Stimulated activated CD8-positive, alpha-beta memory T cell treated with anti-CD3 and anti-CD28 coated beads, Interleukin-4, amount 100 ng/mL, for 24 hours (primary cell): ENCODE measurements at places on chromosomes 5 and 9.

DNA sequence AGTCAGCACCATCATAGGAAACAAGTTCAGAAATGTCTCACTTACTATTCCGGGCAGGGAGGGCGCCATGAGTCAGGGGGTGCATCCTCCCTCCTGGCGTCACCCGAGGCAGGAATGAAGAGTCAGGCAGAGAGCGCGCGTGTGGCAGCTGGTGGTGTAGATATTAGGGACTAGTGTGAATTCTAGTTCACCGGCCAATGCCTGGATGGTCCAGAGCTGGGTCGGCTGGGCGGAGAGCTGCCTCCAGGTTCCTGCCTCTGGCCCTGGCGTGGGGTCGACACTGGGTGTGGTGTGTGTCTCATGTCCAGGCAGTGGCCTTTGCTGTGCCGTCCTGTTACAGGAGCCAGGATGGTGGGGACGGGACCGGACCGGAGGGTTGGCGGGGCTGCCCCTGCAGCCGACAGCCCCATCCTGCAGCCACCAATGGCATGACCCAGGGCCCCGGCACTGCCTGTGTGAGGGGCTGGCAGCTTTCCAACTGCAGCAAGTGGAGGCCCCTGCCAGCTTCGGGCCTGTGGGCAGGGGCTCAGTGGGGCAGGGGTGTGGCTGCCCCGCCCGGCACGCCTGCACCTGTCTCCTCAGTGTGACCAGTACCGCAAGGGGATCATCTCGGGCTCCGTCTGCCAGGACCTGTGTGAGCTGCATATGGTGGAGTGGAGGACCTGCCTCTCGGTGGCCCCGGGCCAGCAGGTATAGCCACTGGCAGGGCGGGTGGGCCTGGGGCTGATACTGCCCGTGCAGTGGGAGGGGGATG lies 9.1 kb downstream of the DIPK1B start:
- no peak for DNase-seq

- DNase-seq: no peak
Observed at GRCh38 chr9:673966-674526, 167.5 kb upstream of the DMRT1 start.

GRCh38 chr9:129867136-129868022 lies 32.1 kb downstream of the USP20 start:
- DNase-seq: no peak

DNA sequence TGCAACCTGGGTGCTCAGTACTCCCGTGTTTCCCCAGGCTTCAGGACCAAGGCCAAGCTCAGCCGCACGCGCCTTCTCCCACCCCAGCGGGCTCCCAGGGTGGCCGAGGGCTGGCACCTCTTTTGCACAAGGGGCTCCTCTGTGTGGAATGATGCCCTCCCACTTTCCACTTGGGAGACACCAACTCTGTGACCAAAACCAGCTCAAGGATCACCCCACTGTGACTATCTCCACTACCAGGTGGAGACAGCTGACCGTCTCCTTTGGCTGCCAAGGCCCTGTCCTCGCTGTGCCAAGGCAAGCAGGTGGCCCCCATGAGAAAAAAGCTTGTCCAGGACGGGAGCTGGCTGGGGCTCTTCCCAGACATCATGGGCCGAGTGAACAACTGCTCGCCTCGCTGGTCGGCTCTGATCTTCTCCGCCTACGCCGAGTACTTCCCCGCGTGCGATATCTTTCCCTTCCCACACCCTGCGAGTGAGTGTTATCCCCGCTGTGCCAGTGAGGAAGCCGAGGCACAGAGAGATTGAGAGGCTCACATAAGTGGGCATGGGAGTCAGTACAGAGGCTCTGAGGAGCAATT lies 132.8 kb downstream of the ZNF354C start:
- DNase-seq: no peak

DNA sequence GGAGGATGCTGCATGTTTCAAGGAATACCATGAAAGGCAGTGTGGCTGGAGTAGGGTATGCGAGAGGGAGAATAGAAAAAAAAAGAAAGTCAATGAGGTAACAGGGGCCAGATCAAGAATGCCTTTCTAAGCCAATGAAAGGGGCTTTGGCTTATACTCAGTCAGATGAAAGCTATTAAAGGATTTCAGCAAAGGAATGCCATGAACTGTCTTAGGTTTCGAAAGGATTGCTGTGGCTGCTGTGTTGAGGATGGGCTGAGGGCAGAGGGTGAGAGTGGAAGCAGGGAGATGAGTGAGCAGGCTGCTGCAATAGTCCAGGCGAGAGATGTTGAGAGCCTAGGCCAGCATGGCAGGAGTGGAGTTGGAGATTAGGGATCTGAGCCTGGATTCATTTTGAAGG lies 135.4 kb upstream of the CKMT2 start:
- DNase-seq: no peak

DNA sequence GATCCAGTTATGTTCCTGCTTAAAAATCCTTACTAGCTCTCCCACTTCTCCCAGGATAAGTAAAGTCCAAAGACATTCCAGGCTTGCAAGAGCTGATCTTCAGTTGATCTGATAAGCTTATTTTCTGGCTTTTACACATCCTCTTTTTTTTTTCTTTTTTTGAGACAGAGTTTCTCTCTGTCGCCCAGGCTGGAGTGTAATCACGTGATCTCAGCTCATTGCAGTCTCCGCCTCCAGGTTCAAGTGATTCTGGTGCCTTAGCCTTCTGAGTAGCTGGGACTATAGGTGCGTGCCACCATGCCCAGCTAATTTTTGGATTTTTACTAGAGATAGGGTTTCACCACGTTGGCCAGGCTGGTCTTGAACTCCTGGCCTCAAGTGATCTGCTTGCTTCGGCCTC lies 37.3 kb upstream of the PTPN3 start:
- no peak for DNase-seq

DNA sequence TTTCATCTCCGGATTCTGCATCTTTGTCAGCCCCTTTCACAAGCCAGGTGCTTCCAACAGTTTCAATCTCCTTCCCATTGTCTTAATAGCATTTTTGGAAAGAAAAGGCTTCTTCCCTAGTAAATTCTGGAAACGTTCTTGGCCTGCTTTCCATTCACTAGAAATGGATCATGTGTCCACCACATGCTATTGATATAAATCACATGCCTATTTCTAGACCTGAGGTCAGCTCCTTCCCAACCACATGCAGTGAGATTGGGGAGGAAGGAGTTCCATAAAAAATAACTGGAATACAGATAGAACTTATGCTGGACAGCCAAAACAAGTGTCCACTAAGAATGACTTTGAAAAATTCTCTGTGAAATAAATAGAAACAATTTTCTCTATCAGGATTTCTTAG lies 181.6 kb upstream of the TMEM161B start:
- DNase-seq: no peak

DNA sequence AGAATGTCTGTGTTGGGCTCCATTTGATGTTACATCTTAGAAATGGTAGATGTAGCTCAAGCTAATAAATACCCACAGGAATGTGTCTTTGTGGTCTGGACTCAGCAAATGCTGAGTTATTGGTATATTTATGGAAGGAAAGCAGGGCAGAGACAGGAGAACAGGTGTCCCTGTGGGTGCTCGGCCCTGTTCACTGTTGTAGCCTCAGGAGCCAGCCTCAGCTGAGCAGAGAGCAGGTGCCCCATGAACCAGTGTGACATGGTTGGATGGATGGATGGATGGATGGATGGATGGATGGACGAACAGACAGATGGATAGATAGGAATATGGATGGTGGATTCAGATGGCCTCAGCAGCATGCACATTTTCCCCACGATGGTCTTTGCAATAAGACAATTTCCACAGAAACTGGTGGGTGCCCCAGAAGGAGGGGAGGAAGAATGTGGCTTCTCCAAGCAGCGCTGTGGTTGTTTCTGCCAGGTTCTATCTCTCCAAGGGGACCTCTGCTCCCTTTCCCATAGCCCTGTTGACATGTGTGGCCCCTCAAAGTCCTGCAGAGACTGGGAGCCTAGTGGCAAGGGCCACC lies 8.2 kb upstream of the IRF1 start:
- no peak for DNase-seq

DNA sequence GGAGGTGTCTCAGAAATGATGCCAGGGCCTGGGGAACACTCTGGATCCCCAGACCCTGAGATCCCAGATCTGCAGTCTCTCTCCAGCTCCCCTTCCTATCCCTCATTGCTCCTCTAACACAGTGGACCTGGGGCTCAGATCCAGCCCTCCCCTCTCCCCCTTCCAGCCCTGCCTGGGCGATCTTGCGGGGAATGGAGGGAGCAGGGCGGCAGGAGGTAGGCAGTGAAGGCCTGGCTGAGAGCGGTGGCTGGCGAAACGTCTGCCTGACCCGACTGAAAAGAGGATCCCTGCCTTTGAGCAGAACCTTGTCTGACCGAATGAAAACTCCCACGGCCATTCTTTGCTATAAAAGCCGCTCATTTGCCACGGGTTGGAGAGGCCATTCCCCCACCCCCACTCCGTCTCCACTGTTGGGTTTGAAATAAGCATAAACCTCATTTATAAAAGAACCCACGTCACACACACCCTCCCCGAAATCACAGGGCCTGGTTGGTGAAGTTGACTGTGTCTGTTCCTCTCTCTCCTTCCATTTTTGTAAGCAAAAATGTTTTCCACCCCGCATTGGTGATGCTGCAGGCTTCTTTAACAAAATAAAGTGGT lies 8.8 kb downstream of the MSX2 start:
- no peak for DNase-seq

DNA sequence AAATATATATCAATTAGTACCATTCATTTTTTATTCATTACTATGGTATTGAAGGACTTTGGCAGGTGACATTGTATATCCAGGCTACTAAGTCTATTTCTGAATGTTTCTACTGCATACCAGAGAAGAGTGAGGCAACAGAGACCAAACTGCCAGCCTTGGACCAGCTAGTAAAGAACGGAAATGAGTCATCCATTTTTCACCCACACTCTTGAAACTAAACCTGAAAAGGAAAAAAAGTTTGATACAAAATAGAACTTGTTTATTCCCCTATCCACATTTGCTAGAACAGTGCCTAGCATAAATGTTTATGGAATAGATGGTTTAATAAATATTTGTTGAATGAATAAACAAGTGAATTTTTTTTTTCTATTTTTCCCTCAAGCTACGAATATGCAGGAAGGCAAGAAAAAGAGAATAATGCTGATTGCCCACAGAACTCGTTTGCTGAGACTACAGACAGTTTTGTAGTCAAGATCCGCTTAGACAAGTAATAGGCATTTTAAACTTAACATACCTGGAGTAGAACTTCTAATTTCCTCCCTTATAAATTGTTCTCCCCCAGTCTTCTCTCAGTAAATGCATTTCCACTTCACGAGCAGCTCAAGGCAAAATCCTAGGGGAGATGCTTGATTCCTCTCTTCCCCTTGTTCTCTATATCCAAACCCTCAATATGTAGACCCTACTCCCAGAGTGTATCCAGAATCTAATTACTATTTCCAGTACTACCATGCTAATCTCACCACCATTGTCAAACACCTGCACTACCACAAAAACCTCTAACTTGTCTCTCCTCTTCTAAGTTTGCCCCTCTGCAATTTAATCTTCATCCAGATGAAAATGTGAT lies 146.2 kb upstream of the RASA1 start:
- no peak for DNase-seq

GRCh38 chr9:137763271-137763955 lies 114.2 kb upstream of the CACNA1B start:
- DNase-seq: no peak

- DNase-seq: no peak
Observed at GRCh38 chr5:80048084-80048780, 13.1 kb downstream of the THBS4 start.

DNA sequence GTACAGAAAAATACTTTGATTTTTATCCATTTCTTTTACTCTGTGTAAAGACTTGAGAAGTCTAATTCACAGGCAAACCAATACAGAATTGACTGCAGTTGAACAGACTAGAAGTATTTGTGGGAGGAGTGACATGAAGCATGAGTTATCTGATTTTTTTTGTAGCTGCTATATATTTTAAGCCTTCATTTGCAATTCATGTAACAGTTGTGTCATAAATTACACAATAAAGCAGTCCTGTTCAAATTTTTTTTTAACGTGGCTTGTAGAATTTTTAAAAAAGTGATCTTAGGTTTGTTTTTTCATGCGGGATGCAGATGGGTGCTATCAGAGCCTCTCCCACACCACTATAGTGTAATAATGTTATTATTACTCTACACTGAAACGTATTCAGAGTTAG lies 2.9 kb upstream of the MAML1 start:
- DNase-seq: no peak

DNA sequence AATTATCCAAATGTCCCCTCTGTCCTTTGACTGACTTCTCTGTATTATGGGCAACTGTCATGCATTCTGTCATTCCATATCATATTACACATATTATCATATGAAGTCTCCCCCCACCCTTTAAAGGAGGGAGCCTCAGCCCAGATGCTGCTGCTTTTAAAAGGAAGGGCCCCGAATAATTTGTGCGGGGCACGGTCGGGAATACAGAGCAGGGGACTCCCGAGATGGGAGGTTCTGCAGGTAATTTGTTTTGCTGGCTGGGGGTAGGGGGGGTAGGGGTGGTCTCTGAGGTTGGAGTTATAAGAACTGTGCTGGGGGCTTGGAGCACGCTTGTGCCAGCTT lies 10.1 kb upstream of the LHX2 start:
- DNase-seq: no peak

DNA sequence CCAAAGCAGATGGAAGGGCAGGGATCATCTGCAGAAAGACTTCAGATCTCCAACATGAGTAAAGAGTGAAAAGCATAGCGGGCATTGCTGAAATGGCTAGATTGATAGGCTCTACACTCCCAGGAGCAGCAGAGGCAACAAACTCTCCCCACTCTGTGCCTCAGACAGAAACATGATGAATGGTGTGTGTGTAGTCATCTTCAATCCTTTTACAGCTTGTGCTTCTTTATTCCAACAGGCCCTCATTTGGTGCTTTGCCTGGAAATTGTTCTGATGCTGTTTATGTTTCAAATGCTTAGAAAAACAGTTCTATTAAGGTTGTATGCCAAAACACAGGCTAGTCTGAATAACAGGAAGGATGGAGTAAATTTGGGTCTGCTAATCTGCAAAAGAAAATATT lies 176.2 kb downstream of the DMRTA1 start:
- DNase-seq: no peak

- no peak for DNase-seq
Observed at GRCh38 chr5:21154526-21154925, 1166.5 kb upstream of the CDH18 start.

DNA sequence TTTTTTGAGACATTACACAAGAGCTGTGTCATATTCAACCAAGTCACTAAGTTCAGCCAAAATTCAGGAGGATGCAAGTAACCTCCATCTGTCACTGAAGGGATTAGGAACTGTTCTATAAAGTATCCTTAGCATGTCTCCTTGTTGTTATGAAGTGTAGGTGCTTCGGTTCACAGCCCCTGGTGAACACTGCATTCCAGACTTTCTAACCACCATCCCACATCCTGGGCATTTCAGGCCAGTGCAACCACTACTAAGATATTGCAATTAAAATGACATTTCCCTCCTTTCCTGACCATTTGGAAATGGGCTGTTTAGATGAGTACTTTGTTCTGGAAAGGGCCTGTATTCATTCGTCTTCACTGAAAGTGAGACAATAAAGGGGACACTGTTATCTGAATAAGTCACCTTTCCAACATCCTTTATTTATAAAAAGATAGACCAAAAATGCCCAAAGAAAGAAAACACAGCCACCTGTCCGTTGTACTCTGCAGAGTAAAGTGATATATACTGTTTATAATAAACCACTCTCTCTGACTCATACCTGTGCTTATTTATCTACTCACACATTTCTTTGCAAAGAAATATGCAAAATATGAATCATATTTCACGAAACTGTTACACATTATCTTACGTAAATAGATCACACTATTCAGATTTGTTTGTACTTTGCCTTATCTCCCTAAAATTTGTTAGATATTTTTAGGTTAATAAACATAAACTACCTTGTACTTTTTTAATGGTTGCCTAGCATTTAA lies 861.9 kb downstream of the CDH18 start:
- DNase-seq: no peak
